Midbrain (tissue), 1 donor: ENCODE measurements at places on chromosomes 3 and 15.

DNA sequence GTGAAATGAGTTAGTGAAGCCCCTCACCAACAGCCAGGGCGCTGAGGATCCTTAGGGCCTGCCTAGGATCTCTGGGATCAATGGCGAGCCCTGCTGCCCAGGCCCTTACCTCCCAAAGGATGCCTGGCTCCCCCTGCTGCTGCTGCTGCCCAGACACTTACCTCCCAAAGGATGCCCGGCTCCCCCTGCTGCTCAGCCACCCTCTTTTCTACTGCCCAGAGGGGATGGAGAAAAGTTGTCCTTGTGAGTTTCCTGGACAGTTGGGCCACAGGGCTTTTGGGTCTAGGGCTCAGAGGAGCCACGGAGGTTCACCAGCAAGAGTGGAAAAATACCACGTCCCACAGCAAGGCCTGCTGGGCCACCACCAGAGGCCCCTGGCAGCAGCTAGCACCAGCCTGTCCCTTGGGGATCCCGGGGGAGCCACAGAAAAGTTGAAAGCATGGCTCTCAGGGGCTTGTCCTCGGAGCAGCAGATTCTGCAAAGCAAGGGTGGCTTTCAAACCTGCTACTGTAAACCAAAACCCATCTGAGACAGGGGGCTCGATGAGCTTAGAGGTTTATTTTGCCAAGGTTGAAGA is 59.4 kb downstream of the SLC6A6 start:
- peak; percentile 7 for DNase-seq

DNA sequence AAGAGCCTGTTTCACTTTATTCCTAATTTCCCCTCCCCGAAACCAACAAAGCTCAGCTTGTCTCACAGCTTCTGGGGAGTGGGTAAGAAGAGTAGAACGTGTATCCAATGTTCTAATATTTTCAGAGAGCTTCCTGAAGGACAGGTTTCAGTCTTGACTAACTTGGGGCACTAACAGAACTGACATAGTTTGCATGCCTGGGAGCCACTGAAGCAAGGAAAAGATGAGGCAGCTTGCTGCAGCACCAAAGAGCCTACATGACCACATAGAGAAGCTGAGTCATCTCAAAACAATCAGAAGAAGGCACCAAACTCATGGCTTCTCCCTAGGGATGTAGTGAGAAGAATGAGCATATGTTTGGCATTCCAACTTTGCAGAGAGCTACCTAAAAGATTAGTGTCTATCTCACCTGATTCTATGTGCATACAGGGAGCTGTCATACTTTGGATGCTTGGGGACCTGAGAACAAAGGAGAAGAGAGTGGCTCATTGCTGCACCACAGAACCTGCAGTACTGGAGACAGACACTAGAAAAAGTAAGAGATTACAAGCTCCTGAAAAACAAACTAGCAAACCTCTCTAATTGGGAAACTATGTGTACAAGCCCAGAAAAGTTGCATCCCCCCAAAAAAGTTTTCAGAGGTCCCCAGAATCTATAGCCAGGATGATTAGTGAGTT is 86.9 kb downstream of the DCLK3 start:
- DNase-seq = no peak

DNA sequence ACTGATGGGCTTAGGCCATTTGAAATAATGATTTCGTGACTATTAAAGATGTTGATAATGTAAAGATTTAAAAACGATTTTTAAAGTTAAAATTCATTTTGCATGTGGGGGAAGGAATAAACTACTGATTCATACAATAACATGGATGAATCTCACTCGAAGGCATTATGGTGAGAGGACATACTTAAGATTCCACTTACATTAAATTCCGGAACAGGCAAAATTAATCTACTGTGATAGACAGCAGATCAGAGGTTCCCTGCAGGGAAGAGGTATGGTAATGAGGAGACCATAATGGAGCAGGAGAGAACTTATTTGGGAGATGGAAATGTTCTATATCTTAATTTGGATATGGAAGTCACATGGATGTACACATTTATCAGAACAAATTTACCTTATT is 28.4 kb upstream of the RAB6B start:
- DNase-seq = no peak

DNA sequence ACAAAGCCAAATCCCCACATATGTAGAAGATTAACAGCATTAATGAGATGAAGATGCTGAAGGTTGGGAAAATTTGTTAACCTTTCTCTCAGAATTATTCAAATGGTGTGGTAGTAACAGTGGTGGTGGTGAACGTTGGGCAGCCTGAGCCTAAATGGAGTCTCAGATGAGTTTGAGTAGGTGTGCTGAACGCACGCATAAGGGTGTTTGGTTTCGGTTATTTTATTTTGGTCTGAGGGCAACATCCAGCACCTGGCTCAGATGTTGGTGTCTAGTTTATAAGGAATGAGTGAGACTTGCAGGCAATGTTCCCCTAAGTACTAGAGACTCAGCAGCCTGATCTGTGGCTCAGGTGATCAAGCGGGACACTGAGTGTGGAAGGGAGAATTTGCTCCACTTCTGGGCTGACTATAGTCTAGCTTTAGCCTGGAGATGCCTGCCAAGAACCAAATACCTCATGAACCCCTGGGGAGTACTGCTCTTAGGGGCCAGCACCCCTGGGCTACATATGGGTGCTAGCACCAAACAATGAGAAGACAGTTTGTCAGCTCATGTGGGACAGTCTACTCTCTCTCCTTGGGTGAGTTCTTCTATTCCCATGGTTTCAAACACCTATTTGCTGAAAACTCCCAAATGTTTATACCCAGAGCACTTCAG is 39.5 kb upstream of the ATP2C1 start:
- no peak for DNase-seq

DNA sequence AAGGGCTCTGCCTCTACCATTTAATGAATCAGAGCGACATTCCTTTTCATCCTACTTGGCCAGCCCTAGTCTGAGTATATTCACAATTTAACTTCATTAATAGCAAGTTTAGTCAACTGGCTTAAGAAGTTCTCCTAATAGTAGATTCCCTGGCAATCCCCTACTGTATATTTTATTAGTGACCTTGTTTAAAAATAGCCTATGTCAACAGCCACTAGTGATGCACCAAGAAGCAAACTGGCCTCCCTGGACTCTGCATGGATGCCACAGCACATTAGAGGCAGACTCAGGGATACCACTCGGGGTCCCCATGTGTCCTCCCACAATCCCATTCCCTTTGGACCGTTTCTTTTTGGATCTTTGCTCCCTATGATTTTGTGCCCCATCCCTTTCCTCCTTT is 83.6 kb downstream of the THSD4 start:
- no peak for DNase-seq

DNA sequence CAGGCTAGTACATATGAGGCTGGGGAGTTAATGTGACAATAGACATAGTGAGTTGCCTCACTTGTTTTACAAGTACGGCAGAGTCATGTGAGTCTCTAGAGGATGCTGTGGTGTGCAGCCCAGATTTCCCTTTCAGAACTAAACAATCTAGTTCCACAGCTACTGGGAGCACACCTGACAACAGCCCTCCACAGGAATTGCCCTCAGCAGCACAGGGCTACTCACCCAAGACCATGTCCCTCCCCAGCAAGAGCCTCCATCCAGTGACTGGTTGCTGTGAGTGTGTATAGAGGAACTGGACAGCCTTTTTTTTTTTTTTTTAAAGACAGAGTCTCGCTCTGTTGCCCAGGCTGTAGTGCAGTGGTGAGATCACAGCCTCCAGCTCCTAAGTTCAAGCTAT is 40.2 kb upstream of the UBE2E2 start:
- no peak for DNase-seq

DNA sequence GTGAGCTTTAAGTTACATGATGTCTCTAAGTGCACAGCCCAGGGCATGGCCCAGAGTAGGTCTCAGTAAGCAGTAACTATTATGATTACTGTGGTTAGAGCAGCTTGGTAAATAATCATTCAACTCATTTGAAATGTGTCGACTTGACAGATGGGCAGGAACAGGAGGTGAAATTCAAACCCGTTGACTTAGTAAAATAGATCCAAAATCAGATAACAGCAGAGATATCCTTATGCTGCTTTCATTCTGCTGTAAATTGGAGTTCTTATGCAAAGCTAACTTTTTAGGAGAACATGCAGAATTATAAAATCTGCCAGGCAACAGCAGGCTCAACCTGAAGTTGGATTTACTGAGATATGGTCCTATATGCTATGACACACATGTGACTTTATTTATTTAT is 118.7 kb upstream of the KLHL25 start:
- DNase-seq = no peak

GRCh38 chr15:84783493-84784251 is 33.5 kb upstream of the ALPK3 start:
- DNase-seq = no peak

DNA sequence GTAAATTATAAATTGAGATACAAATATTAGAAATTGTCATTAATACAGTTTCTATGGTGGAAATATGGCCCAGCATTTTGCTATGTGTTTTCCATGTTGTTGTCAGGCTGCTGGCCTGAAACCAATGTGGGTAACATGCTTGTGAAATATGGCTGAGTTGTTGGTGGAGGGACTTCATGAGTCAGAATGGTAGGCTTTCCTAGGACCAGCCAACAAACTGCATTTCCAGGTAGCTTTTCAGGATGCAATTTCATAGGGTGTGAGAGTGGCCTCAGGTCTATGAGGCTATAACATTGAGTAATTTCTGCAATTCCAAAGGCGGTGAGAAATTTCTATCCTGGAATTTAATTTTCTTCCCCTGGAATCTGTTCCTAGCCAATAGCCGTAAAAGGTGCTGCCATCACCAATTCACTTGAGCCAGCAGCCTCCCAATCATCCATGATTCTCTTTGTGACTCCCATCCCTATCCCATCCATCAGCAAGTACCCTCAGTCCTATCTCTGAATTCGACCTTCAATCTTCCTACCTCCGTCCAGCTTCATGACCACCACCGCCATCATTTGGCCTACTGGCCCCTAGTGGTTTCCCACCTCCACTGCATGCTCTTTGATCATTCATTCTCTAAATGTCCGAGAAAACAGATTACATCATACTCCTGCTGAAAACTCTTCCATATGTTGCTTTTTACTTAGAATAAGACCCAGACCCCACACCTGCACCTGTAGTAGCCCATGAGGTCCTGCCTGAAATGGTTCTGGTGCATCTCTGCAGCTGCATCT is 276.6 kb upstream of the CFAP20DC start:
- no peak for DNase-seq

GRCh38 chr3:71987089-71987735 is 202.3 kb upstream of the PROK2 start:
- DNase-seq = no peak

DNA sequence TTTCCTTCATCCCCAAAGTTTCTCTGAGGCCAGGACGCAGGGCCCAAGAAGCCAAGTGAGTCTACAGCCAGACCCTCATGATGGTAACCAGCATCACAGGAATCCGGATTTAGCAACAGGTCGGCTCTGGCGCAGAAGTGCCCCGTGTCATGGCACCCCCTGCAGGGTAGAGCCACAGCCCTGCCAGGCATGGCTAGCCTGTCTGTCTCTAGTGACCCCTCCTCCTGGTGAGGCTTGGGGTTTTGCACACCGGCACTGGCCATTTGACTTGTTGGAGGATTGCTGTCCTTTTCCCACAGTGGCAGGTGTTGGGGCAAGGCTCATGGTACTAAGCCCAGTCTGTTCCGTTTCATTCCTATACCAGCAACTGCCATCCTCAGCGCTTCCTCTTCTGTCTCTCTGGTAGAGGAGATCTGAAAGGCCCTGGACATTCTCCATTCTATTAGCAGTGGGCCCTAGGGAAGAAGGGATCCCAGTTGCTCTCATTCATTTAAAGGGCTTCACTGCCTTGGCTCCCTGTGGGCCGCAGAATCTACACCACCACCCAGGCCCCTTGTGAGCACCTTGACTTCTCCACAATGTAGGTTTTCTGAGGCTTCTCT is 9.4 kb upstream of the CHAC1 start:
- DNase-seq = no peak

DNA sequence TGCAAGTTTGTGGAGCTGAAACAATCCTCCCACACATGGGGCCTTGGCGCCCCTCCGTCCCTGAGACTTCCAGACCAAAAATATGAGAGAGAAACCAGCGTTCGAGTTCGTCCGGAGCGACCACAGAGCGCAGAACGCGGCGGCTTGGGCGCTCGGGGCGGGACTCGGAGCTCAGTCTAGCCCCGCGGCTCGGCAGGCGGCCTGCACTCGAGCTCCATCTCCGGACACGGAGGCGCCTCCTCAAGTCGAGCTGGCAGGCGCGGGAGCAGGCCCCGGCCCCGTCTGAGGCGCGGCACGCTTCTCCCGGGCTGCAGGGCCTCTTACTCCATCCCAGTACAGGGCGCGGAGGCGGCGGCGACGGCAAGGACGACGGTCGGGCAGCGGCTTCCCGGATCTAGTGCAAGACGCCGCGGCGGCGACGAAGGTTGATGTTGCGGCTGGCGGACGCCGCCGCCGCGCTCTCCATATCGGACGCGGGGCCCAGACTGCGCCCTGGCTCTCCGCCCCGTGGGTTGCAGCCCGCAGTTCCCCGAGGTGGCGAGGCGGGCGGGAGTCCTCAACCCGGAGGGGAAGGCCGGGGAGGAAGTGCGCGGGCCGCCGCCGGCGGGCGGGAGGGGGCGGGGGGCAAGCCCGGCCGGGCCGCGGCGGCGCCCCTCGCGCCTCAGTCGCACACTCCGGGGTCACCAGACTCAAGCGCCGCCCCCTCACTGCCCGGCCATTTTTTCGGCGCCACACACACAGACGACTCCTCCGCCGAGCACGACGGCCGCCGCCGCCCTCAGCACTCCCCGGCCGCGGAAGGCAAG is 674 bp downstream of the MSL2 start:
- DNase-seq = peak; percentile 85

GRCh38 chr3:161672478-161672877 is 175.9 kb downstream of the OTOL1 start:
- no peak for DNase-seq

- DNase-seq = no peak
Measured at GRCh38 chr3:50447290-50447840, 56.1 kb downstream of the CACNA2D2 start.

DNA sequence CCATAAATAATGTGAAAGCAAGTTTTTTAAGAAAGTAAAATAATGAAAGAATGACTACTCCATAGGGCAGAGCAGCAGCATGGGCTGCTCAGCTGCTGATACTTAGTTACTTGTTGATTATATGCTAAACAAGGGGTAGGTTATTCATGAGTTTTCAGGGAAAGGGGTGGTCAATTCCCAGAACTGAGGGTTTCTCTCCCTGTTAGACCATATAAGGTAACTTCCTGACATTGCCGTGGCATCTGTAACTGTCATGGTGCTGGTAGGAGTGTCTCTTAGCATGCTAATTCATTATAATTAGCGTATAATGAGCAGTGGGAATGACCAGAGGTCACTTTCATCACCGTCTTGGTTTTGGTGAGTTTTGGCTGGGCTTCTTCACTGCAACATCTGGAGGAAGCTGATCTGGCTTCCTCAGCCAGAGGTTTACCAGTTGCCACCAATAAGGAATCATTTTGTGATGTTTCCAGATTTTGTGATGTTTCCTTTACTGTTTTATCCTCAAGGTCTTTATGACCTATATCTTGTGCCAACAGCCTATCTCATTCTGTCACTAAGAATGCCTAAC is 121.8 kb upstream of the CHL1 start:
- no peak for DNase-seq

DNA sequence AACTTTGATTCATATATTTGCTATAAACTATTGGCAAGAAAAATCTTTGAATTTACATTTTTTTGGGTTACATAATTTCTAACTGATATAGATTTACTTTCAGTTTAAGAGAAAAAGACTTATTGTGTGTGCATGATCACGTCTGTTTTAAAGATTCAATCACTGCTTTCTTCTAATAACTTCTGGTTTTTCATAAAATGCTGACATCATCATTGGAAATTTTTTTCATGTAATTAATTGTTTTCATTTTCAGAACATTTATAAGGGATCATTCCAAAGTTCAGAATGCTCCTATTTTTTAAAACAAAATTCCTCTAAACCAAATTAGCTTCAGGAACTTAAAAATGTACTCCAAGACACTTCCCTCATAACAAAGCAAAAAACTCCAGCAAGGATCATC is 500.7 kb upstream of the GBE1 start:
- no peak for DNase-seq
